Transverse colon (tissue), 4 donors: ENCODE measurements at places on chromosomes 1 and 21.

- no peak for DNase-seq
These were observed 10.7 kb downstream of the SEMA6C start for GRCh38 chr1:151135433-151136385.

DNA sequence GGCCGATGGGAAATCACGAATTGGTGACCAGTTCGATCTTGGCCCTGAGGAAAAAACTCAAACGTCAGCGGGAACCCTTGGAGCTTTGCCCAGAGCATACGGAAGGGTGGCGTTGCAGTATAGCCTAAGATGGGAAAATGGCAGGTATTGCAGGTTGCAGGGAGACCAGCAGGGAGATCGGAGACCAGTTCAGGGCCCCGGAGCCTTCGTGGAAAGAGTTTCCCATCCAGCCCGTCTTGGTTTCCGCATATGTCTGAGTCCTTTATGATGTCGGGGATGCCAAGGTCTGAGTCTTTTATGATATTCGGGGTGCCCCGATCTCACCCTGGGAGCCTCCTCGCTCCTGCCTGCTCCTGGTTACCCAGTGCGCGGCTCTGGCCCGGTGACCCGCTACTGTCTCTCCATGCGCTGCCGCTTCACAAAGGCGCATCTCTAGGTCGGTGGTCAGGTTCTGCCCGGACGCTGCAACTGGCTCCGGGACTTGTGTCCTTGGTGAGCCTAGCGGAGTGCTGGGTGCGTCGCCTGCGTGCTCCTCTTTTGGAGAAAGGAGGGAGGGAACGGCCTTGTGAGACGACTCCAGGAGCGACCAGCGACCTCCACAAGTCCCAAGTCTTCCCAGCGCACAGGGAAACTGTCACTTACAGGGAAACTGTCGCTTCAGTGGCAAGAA, 94.2 kb downstream of the PRKAB2 start:
- no peak for DNase-seq

DNA sequence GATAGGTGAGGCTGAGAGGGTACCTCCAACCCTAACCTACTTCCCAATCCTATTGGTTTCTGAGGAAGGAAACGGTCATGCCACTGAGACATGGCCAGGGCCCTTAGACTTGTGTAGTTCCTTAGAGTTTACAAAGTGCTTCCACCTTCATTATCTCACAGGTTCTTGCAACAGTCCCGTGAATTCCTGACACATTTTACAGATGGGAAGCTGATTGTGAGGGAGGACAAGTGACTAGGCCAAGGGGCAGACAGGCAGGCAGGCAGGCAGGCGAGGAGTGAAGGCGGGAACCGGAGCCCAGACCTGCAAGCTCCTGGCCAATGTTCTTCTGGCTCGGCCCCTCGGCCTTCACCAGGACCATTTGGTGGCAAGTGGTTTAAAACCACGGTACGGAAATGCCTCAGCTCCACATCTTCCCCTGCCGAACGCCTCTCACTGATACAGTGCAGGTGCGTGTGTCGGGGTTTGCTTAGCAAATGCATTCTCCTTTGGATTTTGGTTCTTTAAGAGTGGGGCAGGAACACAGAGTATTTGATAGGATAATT, 45.1 kb downstream of the ZBTB18 start:
- no peak for DNase-seq

DNA sequence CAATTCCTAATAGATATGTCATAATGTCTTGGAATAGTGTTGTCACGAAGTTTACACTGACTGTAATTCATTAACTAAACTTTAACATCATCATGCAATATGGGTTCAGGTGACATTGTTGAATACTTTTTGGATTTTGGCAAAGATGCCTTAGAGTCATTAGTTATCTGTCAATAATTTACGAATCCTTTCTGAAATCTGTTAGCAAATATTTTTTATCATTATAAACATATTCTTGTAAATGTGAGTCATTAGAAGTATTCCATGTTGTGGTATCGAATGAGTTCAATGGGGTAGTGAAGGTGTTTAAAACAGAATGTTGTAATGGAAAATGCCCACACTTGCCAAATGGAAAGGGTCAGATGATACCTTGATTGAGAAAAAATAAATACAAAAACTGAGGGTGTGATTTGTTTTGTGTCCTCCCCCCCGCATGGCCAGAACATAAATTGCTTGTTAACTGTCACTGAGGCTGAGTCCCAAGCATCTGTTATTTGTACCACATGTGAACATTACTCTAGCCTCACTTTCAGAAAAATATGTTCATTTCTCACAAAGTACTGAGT, 5.2 kb upstream of the NR5A2 start:
- no peak for DNase-seq

DNA sequence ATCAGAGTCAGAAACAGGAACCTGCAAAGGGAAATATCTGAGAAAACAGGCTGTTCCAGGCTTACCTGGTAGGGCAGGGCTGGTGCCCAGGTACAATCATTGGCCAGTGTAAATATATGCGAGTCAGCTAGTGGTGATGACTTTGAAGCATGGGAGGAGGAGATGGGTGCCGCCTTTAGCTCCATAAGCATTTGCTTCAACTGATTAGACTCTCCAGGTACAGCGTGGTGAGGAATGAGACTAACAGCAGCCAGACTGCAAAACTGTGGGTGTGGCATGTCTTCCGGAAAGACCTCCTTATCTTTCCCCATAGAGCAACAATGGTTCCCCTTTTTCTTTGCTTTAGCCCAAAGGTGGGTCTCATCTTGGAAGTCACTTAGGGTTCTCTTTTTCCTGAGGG, 137.2 kb downstream of the LRIG2 start:
- DNase-seq, result peak; percentile 77

- DNase-seq, result no peak
These were observed 33.4 kb downstream of the FHAD1 start for GRCh38 chr1:15280416-15280815.

DNA sequence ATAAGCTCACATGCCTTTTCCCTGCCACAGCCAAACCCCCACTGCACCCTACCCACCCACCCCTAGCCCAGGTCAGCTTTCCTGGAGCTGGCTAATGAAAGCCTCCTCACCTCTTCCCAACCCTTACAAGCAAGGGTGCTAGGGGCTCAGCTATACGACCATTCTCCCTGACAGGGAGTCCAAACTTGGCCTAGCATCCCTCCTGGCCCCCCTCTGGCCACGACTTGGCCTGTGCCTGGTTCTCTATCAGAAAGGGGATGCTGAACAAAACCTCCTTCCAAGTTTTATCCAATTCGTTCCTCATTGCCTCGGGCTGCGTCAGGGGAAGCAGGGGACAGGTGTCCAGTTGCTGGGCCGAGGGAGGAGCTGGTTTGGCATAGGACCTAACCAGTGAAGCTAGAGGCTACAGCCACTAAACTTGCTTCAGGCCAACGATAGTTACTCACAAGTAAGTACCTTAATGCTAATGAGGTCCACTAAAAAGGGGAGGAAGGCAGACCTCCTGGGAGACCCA, 8.6 kb downstream of the TMEM81 start:
- no peak for DNase-seq

- DNase-seq, result no peak
These were observed 12.7 kb downstream of the RHEX start for GRCh38 chr1:206065547-206066145.

- no peak for DNase-seq
These were observed 180.8 kb downstream of the RPS6KC1 start for GRCh38 chr1:213231795-213232231.

- DNase-seq, result peak; percentile 42
These were observed 9.0 kb upstream of the CSF1 start for GRCh38 chr1:109901524-109902145.

- no peak for DNase-seq
These were observed 28.0 kb downstream of the AGBL4 start for GRCh38 chr1:49995734-49996133.

GRCh38 chr21:36532769-36533467, 53.0 kb upstream of the CLDN14 start:
- no peak for DNase-seq

DNA sequence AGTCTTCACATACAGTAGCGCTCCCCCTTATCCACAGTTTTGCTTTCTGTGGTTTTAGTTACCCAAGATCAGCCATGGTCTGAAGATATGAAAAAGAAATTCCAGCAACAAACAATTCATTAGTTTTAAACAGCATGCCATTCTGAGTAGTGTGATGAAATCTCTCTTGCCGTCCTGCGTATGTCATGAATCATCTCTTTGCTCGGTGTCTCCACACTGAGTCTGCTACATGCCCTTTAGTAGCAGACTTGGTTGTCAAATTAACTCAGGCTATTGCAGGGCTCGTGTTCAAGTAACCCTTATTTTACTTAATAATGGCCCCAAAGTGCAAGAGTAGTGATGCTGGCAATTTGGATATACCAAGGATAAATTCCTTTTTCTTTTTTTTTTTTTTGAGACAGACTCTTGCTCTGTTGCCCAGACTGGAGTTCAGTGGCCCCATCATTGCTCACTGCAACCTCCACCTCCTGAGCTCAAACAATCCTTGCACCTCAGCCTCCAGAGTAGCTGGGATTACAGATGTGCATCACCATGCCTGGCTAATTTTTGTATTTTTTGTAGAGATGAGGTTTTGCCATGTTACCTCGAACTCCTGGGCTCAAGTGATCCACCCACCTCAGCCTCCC, 22.6 kb downstream of the PHACTR4 start:
- DNase-seq, result no peak

- DNase-seq, result no peak
These were observed 10.4 kb downstream of the UBE2Q1 start for GRCh38 chr1:154548028-154548427.

- no peak for DNase-seq
These were observed 553.2 kb downstream of the KIF26B start for GRCh38 chr1:245707941-245708340.

- DNase-seq, result no peak
These were observed 9.6 kb downstream of the EPHA10 start for GRCh38 chr1:37755290-37755689.

DNA sequence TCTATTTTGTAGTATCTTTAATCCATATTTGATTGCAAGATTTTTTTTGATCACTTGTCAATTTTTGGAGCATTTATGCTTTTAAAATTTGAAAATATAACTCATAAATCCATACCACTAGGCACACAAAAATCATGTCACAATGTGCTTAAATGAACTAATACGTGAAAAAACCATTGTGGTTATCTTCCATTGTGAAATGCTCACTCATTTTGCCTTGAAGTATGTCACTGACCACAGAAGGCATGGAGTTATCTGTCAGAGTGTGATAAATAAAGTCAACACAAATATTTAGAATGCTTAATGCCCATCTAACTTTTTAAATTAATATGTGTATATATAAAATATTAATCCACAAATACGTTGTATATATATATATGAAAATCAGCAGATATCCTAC, 347.2 kb downstream of the PTPRC start:
- no peak for DNase-seq

DNA sequence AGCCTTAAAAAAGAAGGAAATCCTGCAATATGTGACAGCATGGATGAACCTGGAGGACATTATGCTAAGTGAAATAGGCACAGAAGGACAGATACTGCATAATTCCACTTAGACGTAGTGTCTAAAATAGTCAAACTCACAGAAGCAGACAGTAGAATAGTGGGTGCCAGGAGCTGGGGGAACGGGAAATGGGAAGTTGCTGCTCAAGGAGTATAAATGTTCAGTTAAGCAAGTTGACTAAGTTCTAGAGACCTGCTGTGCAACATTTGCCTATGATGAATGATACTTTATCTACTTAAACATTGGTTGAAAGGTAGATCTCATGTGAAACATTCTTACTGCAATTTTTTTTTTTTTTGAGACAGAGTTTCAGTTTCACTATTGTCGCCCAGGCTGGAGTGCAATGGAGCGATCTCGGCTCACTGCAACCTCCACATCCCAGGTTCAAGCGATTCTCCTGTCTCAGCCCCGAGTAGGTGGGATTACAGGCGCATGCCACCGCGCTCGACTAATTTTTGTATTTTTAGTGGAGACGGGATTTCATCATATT, 197.8 kb downstream of the HIVEP3 start:
- DNase-seq, result no peak

DNA sequence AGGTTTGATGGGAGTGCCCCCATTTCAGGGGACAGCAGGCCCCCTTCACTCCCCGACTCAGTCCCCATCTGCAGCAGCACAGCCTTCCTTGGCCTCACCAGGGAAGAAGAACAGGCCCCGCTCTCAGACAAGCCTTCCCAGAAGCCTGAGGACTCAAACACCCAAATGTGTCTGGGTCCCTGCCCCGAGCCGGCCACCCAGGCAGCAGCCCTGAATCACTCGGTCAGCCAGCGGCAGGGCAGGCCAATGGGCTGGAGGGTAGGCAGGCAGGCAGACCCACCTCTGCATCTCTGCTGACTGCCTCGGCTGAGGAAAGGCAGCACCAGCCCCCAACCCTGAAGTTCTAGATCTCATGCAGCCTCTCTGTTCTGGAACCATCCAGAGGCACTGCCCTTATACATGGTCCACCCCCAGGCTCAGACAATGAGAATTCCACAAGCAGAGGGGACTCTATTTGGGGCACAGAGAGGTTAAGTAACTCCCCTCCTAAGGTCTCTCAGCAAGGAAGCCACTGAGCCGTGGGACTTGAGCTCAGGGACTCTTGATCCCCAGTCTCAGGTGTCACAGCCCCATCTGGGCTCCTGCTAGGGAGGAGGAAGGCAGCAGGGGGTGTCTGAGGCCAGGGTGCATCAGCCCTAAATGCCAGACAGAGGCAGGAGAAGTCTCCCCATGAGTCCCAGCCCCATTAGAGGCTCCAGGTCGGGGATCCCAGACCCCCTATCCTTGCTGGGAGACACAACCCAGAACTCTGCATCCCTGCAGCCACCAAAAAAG, 33.2 kb upstream of the RUNX3 start:
- DNase-seq, result peak; percentile 41

- no peak for DNase-seq
These were observed 12.1 kb downstream of the TIE1 start for GRCh38 chr1:43312663-43313515.

DNA sequence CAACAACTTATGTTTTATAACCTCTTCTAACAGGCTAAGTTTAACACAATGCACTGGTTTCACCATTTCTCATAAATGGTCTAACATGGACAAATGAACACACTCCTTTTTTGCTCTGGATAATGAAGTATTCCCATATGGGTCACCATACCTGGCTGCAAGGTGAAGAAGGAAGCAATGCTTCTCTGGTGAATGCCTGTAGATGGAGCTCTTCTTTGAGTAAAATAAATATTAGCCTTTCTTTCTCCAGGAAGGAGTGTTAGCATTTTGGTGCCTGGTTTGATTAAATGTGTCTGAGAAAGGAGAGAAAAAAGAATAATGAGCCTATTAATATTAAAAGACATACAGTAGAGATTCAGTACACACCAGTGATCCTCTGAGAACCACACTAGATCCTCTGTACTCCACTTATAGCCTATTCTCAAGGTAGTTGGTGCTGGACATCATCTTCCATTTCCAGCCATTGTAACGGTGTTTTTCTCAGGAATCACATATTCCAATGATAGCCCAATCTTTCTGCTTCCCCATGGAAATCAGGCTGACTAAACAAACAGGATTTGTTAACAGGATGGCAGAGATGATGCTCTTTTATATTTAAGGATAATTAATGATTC, 17.6 kb downstream of the MTFR1L start:
- no peak for DNase-seq

DNA sequence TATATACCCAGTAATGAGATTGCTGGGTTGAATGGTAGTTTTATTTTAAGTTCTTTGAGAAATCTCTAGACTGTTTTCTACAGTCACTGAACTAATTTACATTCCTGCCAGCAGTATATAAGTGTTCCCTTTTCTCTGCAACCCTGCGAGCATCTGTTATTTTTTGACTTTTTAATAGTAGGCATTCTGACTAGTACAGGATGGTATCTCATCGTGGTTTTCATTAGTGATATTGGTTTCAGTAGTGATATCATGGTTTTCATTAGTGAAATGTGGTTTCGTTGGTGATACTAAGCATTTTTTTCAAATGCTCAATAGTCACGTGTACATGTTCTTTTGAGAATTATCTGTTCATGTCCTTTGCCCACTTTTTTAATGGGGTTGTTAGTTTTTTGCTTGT, 316.8 kb downstream of the PTBP2 start:
- DNase-seq, result no peak

GRCh38 chr21:16406355-16406754, 676.6 kb downstream of the USP25 start:
- DNase-seq, result no peak
